ENCODE measurements at places on chromosomes 7 and 10.

GRCh38 chr7:107972075-107972482, 30.9 kb downstream of the LAMB1 start:
- no peak for DNase-seq

DNA sequence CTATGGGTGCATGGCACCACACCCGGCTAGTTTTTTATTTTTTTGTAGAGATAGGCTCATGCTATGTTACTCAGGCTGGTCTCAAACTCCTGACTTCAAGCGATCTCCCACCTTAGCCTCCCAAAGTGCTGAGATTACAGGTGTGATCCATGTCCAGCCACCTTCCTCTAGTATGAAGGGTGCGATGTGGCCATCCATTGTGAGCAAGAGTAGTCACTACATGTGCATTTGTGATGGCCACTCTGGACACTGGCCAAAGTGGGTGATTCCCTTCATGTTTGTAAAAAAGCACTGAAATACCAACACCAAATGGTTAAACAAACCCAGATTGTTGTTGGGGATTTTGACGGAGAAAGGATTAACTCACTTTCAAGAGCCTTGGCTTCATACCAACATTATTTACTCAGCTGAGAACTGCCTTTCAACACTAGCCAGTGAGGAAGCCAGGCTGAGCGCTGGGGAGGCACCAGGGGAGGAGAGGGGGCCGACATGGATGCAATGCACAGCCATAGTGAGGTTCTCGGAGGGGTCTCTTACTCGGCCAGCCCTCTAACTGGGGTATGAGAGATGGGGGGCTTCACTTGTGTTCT, 198.1 kb upstream of the LYZL2 start:
- no peak for DNase-seq

DNA sequence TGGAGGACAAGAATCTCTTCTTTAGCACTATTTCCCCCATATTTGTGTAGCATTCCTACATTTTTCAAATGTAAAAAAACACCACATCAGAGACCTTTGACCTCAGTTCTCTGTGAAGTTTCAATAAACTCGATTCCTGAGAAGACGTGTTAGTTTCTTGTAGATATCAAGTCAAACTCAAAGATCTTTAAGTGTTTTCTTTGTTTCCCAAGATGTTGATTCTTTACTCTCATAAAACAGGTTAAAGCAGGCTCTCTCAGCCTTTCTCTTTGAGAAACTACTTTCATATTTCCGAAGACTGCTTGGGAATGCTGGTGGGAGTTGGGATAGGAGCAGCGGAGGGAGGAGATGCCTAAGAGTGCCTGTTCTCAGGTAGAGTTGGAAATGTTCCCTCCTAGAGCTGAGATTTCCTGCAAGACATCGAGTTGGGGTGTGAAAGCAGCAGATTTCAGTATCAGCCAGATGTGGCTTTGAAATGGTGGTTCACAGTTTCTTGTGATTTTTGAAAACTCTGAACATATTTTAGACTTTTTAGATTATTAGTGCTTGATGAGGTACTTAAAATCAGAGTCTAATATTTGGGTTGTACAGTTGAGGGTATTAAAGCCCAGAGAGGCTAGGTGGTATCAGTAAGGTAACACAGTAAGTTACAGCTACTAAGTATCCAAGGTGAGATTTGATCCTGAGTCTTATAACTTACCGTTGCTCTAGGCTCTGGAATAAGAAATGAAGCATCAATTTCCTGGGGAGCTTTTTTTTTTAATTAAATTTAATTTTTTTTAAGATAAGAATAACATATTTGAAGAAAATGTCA, 13.9 kb downstream of the ADK start:
- DNase-seq, result no peak

DNA sequence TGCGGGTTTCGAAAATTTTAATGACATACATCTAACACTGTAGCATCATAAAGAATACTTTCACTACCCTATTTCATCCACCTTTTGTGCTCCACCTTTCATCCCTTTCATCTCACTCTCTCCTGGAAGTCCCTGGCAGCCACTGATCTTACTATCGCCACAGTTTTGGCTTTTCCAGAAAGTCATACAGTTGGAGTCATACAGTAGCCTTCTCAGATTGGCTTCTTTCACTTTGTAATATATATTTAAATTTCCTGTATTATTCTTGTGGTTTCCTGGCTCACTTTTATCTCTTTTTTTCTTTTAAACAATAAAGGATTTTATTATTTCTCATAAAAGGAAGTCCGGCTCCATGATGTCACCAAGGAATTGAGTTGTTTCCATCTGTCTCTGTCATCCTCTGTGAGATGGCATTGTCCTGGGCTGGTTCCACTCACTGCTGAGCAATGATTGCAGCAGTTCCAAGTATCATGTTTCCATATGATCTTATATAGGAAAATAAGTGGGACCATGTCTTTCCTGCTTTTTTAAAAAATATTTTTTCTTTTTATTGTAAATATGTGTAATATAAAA, 626.3 kb downstream of the POM121L12 start:
- DNase-seq, result no peak

DNA sequence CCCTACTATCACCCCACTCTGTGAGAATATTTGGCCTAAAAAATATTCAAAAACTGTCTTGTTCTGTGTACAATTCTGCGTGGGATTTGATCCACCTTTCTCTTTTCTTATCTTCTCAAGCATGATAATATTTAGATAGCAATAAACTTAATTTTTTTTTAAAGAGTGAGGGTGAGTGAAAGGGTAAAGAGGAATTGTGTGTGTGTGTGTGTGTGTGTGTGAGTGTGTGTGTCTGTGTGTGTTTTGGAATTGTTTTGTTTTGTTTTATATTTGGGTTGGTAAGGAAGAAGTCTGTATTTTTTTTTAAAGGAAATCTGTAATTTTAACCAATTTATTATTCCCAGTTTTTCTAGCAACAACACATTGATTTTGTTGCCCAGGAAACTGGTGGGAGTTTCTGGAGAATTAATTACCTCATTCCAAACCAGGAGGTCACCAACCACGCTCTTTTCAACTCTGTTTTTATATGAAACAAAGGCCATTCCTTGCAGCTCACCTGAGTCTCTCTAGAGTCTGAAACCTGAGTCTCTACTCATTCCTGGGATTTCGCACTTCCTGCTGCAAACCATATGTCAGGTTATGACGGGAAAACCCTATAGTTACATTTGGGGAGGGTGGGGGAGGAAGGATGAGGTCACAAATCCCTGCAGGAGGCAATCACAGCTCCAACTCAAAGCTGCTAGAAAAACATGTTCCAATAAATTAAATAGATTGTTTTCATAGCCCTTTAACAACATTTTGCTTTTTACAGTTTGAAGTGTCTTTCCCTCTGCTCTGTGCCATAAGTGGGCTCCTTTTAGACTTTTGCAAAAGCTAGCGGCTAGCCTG, 38.1 kb upstream of the XPNPEP1 start:
- no peak for DNase-seq

DNA sequence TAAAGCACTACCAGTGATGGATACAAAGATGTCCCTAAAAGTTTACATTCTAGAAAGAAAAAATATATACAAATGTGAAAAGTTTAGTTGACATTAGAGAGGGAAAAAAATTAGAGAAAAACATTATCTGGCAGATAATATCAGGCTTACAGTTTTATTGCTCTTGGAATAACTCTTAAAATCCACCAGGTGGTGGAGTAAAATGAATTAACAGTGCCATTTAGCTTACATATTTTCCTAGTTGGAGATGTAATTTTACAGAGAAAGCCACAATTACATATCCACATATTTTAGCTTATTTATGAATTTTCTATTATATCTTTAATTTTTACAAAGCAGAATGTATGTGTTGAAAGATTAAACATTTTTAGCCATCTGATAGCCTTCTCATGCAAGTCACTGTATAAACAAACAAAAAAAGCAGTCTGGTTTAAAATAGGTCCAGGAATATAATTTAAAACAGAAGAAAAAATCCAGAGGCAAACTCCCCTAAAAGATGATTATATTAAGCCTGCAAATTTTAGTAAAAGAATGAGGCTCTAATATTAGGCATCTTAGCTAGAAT, 6.5 kb downstream of the CABCOCO1 start:
- DNase-seq, result no peak

- DNase-seq, result no peak
Observed at GRCh38 chr7:41792120-41792519, 89.2 kb upstream of the INHBA start.

- DNase-seq, result no peak
Observed at GRCh38 chr10:13741438-13741837, 154.7 kb downstream of the PRPF18 start.

- DNase-seq, result no peak
Observed at GRCh38 chr7:12570168-12570533, 369 bp upstream of the SCIN start.
